Amniotic epithelial cell (primary cell): ENCODE measurements at places on chromosomes 5 and 9.
A peak's percentile ranks its signal among the peaks of the same experiment; 100 is the strongest.

GRCh38 chr9:121683652-121684051 lies 32.2 kb downstream of the DAB2IP start:
- no peak for DNase-seq

- DNase-seq: no peak
Measured at GRCh38 chr9:99840072-99840471, 18.4 kb downstream of the NR4A3 start.

DNA sequence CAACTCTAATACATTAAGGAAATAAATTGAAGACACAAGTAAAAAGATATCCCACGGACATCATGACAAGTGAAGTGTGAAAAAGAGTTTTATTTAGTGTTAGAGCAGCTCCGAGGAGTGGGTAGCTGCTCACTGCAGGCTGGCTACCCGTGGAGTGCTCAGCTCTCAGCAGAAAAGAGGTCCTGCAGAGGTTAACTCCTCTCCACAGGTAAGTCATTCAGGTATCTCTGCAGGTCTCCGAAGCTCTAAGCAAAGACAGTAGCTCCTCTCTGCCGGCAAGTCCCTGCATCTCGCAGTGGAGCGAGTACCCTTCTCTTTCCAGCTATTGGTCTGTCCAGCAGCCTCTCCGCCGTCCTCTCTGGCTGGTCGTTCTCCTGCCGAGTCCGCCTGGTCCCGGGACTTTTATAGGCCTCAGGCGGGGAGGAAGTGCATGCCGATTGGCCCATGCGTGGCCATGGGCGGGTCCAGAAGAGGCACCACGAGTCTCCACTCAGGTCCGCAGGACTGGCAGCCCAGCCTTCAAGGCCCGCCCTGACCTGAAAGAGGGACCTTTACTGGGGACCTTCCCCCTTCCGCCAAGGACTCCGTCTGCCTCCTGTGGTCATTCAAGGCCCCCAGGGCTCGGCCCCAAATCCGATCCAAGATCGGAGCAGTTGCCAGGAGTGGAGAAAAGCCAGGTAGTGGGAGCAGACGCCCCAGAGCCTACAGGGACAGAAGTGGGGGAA lies 29.9 kb downstream of the BTNL9 start:
- no peak for DNase-seq

DNA sequence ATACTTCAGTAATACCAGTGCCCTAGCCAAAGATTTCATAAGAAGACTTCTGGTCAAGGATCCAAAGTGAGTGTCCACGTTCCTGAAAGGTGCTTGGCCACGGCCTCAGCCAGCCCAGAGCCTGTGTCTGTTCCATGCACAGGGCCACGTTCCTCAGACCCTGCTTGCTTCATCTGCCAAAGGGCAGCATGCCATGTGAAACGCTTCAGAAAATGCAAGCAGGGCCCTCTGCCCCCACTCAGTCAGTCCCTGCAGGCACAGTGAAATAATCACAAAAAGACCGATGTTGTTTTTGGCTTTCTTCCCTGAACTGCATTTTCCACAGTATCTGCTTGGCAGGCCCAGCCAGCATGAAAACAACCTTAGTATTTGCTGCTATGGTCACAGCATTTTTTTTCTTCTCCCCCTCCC lies 85.5 kb upstream of the CTSL start:
- DNase-seq: peak; percentile 51

GRCh38 chr5:40124367-40124766 lies 555.3 kb upstream of the PTGER4 start:
- peak; percentile 11 for DNase-seq

GRCh38 chr5:178196281-178196812 lies 8.0 kb upstream of the HNRNPAB start:
- DNase-seq: no peak

DNA sequence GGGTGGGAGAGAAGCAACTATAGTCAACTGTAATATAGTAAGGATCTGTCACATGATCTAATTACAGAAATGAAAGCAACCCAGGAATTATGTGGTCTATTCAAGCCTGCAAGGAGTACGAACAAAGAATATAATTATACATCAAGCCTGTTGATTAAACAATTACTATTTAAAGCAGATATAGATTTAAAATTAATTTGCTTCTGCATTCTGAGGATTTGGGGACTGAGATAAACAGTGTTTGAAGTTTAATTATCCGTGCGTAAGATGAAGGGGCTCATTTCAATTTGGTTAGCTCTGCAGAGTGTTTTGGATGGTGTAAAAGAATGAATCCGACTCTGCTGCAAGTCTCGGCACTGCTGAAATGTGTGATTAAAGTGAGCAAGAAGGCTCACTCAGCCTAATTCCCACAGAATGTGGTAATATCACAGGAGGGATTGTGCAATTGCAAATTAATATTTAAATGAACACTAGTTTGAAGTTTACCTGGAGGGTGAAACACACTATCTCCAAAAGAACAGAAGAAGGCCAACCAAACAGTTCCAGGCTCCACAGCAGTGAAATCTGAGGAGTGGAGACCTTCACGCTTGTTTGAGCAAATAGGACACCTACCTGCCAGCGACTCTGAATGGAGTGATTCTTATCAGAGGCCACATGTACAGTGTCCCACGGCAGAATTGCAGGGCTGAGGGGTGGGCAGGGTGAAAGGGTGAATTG lies 420.6 kb upstream of the SLC30A5 start:
- DNase-seq: no peak

DNA sequence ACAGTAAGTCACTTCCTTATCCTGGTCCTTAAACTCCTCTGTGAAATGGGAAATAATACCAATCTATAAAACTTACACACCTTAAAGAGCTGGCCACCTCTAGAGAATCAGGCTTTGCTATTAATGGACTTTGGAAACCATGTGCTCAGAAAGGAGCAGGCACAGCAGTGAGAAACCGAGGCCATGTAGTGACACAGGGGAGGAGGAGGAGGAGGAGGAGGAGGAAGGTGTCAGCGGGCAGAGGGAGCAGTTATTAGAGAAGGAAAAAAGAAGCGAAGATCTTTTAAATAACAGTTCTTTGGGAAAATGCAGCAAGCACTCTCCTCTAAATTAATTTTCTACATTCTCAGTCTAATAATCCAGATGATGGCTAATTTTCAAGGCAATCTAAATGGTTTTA lies 38.0 kb downstream of the SUSD1 start:
- DNase-seq: no peak

GRCh38 chr9:114107286-114108001 lies 8.4 kb upstream of the KIF12 start:
- no peak for DNase-seq

DNA sequence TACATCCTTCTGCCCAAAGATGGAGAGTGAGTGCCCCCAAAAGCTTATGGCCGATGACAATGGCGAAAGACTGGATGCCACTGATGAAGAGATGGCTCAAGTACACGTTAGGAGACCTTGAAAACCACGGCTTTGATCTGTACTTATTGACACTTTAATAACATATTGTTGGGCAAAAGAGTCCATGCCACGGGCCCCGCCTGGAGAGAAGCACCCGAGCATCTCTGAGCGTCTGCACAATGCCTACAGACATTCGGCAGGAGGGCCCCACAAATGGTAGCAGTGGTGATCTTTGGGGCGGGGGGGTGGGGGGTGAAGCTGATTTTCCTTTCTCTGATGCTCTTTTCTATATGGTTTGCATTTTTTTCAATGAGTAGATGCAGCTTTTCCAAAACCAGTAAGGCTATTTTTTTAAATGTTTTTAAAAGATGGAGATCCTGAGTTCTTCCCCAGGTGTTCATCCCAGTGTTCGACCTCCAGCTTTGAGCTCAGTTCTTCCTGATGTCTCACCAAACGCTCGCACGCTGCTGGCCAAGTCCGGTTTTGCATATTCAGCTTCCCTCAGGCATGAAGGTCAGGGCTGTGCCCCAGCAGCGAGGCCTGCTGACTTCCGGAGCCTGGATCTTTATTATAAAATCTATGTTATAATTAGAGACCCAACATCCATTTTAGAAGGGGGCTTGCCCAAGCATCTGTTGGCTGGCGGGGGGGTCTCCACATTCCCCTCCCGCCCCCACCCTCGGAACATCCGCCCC lies 34.3 kb upstream of the BARHL1 start:
- no peak for DNase-seq

GRCh38 chr9:138103849-138104206 lies 226.2 kb downstream of the CACNA1B start:
- DNase-seq: no peak

DNA sequence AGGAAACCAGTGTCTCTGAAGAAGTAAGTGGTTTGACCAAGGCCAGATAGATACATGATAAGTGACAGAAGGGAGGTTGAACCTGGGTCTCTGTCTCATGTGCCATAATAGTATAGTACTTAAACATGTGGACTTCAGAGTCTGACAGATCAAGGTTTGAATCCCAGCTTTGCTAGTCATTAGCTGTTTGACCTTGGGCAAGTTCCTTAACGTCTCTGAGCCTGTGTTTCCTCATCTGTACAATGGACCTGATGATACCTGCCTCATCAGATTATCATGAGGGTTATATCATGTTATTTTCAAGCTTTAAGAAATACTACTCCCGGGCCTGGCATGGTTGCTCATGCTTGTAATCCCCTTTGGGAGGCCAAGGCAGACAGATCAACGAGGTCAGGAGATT lies 24.9 kb downstream of the FUBP3 start:
- no peak for DNase-seq

- peak; percentile 75 for DNase-seq
Measured at GRCh38 chr5:40754381-40755092, 1.2 kb downstream of the TTC33 start.

DNA sequence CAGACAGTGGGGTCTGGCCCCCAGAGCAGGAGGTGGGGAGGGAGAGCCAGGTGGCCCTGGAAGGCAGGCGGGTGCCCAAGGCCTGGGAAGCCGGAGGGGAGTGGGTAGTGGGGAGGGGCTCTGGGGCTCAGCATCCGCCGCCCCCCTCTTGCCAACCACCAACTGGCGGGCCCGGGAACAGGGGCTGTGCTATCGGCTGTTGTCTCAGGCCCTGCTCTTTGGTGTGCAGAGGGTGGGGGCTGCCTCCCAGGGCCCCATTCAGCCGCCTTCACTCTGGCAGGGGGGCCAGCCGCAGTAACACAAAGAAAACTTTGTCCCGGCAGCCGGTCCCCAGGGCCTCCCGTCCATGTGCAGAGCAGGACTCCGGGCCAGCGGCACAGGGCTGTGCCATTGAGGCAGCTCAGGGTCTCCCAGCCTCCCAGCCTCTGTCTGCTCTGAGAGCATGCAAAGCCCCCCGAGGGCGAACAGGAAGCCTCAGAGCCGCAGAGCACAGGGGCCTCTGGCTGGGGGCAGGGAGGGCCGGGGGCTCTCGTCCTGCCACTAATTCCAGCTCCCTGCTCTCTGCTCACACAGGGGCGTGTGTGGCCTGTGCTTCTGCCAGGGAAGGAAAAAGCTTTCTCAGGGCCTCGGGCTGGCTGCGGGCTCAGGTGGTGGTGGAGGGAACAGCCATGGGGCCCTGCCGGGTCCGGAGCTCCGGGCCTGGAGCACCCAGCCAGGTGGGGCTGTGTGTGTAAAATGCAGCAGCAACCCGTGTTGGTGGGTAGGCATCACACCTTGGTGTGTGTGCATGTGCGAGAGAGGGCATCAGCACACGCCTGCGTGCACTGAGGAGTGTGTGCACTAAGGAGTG lies 54.2 kb upstream of the NOTCH1 start:
- no peak for DNase-seq

DNA sequence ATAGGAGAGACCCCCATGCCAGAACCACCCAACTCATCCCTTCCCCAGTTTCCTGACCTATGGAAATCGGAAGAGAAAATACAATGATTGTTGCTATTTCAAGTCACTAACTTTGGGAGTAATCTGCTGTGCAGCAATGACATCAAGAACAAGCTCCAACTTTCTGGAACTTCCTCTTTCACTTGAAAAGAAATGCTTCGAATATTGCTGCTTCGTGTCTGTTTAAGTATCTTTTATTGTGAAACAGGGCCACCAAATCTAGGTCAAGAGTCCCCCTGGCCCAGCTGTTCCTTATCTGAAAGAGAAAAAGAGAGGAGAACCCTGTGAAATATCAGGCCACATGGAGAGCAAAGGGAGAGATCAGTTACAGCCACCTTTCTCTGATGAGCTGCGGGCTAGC lies 59.4 kb upstream of the DNAH5 start:
- no peak for DNase-seq

DNA sequence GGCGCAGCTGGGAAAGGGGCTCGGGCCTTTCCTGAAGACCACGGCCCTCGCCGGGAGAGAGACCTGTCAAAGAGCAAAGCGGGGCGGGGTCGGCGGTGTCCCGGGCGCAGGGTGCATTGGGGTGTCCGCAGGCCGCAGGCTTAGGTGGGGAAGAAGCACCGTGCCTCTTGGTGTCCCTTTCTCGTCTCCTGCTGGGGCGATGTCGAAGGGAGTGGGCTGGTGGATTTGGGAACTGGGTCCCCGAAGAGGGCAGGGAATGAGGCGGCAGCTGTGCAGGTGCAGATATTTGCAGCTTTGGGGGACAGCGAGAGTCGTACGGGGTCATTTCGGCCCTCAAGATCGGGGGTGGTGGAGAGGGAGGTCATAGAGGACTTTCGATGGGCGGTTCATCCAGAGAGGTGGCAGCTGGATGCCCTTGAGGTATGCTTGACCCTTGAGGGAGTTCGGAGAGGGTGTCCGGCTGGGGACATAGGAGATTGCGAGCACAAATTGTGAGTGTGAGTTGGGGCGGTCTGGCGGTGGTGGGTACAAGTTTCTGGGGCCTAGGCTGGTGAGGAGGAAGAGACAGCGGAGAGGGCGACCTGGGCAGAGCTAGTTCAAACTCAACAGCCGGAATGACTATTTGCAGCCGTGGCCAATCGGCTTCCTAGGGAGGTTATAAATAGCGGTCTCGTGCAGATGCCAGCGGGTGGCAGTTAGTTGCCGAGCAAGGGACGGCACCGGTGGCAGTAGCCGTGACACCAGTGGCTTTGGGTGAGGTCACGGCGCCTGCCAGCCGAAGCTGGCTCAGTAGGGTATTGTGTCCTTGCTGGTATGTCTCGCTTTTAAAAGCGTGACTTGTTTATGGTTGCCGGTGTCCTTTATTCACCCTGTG lies 601 bp downstream of the NNT start:
- peak; percentile 20 for DNase-seq

DNA sequence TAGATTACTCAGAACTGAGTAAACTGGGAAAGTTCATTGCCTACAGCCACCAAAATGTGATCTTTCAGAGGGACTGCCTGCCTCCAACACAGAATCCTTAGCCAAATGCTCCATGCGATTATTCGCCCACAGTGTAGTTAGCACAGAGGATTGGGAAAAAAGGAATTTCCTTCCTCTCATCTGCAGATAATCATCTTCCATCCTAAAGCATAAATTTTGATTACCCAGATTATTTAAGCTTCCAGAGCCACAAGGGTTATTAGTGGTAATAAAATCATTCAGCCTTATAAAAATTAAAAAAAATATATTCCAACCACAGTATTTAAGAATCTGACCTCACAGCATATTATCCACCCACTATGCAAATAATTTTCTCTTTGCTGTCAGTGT lies 285.3 kb upstream of the GRAMD2B start:
- DNase-seq: no peak

DNA sequence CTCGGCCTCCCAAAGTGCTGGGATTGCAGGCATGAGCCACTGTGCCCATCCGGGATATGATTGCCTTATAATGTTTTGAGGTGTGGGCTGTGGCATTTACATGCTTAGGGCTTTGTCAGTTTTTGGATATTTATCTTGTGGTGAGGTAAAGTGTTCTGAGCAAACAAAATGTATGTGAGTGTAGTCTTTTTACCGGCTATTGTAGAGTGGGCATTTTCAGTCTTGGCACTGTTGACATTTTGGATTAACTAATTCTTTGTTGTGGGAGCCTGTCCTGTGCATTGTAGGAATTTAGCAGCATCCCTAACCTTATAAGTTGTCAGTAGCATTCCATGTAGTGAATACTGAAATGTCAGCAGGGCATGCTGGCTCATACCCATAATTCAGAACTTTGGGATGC lies 21.6 kb downstream of the G3BP1 start:
- DNase-seq: no peak
